ENCODE measurements at places on chromosomes 2 and 18.

GRCh38 chr2:202110491-202110890 is 37.4 kb downstream of the KIAA2012 start:
- DNase-seq, result no peak

DNA sequence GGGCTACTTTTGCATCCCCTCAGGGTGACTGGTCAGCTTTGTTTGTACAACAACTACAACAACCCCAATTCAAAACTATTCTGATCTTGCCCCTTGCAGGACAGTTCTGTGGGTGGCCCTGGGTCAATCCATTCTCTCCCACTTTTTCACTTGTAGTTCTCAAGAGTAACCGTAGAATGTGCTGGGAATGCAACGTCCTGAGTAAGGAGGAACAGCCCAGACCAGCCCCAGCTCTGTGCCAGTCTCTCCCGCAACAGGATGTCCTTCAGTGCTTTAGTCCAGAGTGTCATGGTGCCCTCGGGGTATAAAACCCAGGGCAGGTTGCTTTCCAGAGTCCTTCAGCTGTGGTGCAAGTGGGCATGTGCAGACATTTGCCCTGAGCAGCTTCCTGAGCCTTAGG is 22.1 kb upstream of the TEX51 start:
- DNase-seq, result no peak

- no peak for DNase-seq
These were observed 18.6 kb upstream of the REG3A start for GRCh38 chr2:79178076-79178674.

- DNase-seq, result no peak
These were observed 3.2 kb downstream of the NDUFB3 start for GRCh38 chr2:201074996-201075395.

DNA sequence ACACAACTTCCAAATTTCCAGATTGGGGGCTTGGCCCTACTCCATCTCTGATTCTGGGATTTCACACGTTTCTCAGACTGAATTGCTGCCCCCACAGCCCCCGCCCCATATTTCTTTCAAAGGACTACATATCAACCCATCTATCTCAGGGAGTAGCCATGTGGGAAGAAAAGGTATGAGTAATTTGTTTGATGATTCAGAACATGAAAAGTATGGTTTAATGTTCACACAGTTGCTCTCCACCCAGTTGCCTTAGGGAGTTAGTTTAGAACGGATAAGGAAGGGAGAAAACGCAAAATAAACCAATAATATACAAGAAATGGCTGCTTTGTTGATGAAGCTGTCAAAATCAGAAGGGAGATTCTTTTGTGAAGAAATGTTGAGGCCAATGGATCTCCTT is 145.1 kb downstream of the PIEZO2 start:
- no peak for DNase-seq

GRCh38 chr18:5439986-5440696 is 103.7 kb downstream of the EPB41L3 start:
- no peak for DNase-seq

DNA sequence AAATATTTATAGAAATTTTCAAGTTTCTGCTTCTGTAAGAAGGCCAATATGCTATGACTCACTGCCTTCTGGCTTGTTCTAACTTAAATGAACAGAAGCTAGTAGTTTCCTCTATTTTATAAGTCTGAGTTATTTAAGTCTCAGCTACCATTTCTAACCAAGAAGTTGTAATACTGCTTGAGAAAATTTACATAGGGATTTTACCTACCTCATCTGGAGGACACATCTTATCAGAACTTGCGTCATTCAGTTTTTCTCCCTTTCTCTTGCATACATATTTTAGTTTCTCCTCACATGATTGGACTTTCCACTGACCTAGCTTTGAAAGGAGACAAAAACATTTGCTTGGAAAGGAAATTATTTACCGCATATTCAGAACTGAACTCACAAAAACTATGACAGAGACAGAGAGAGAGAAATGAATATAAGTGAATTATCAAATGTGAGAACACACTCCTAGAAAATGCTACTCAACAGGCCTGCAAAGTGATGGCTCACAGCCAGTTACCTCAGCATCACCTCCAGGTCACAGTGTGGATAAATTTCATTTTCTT is 81.1 kb upstream of the CD302 start:
- peak; percentile 29 for DNase-seq

- DNase-seq, result no peak
These were observed 25.8 kb downstream of the CASP10 start for GRCh38 chr2:201208563-201209252.

- DNase-seq, result no peak
These were observed 94.7 kb upstream of the EFEMP1 start for GRCh38 chr2:56018267-56018666.

GRCh38 chr18:1078301-1078700 is 173.6 kb downstream of the ADCYAP1 start:
- DNase-seq, result no peak

DNA sequence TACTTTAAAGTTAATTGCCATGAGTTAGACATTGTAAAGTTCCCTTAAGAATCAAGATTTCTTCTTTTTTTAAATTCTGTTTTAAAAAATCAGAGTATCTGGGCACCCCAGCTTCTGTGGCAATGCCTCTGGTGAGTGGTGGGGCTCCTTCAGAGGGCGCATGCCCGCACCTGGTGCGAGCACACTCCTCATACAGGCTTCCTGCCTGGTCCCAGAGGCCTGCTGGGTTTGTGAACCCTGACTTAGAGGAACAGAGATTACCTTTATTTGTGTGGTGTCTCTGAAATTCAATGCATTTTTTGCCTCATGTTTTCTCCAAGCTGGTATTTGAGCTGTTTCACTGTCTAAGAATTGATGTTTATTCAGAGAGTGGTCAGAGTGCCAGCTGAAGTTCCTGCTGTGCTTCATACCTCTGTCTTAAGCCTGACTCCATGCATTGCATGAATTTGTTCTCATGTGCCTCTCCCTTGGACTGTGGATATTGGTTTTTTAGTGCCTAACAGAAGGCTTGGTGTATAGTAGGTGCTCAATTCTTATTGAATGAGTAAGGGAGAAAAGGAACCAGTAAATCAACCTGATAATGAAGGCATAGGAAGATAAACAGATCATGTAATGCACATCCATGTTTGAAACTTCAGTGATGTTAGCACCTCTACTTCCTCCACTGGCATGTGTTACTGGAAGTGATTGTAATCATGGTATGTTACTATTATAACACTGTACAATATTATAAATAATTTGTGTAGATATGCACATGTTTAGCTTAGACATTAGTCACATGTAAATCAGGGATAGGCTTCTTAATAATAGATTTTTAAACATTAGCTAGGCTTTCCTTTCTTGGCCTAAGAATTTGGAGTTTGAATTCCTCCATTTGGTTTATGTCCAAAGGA is 29.0 kb downstream of the PHLPP1 start:
- no peak for DNase-seq

GRCh38 chr2:20649976-20650375 is 922 bp downstream of the HS1BP3 start:
- DNase-seq, result no peak

DNA sequence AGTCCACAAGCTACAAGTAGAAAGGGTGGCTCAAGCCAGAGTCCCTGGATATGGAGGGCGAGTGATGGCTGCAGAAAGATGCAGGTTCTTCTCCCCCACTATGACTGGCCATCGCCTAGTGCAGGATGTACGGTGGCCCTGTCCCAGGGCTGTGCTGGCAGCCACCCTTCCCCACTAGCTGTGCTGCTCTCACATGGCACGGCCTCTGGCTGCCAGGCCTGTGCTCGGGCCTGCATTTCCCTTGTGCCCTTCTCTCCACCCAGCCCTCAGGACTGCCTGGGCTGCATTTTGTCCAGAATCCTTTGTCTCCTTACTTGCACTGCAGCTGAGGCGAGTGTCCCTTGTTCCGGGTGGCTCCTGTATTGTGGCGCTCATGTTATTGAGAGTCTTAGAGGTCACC is 1.6 kb upstream of the RAMP1 start:
- no peak for DNase-seq

DNA sequence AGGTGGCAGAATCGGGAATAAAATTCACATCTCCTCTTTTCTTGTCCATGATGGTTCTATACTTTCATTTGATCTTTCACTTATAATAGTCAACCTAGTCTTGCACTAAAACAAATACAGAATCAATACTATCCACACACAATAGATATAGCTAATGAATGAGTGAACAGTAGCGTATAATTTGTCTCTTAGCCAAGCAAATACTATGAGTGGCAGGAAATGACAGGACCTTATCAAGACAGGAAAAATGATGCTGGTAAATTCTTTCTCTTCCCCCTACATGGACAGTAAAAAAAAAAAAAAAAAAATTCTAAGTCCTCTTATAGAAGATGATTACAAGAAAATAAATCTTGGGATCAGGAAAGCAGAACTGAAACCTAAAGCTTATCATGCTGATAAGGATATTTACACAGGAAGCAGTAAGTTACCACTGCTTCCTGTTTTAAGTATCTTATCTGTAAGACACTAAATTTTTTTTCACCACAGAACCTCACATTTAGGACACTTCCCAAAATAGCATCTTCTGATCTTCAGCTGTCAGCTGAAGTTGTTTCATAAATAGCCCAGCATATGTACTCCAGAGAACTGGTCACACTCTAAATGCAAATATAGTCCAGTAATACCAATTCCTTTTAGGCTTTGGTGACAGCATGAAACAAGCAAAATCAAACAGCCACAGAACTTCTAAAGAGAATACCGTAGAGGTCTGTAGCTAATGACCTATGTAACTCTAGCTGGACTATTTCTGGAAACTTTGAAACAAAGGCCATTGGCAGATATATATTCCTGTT is 27.0 kb downstream of the IRS1 start:
- no peak for DNase-seq

DNA sequence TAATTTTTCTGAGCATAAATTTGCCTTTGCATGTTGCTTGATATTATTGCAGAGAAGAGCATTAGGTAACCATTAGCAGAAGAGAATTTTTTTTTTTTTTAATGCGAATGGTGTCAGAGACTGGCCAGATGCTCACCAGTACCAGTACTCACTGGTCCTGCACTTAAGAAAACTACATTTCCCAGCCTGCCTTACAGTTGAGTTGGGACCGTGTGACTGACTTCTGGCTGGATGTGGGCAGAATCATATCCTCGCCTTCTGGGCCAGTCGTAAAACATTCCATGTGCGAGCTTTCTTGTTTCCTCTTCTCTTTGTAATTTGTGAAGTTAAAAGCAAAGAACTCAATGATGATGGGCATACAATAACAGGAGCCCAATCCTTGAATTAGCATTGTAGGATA is 132.4 kb downstream of the LRRC30 start:
- DNase-seq, result no peak

DNA sequence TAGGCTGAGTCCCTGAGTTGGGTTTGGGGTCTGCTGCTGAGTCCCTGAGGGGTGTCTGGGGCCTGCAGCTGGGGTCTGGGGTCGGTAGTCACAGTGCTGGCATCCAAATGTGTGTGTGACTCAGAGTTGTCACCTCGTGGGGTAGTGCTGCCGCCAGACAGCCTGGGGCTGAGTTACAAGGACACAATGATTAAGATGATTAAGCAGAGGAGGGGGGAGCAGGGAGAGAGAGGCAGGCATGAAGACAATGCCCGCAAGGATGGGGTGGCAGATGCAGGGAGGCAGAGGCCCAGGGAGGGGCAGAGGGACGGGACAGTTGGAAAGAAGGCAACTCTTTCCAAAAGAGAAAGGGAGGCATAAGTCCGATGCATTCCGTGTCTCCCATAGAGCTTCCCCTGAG is 120.2 kb downstream of the CELF4 start:
- DNase-seq, result no peak

- no peak for DNase-seq
These were observed 46.9 kb upstream of the LAMA1 start for GRCh38 chr18:7164323-7165004.

DNA sequence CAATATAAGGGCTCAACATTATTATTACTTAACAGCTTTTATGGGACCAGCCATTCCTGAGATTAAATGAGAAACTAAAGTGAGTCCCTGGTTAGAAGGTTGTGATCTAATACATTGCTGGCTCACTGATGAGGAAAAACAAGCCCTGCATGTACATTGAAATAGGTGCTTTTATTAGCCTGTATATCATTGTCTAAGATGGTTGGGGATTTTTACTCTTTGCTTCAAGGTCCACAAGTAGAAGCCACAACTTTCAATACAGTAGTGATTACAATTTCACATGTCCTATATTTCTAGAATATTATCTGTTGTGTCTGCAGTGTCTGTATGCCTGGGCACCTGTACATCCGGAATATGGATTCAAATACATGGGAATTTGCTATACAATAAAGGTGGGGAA is 104.1 kb upstream of the FZD5 start:
- no peak for DNase-seq

GRCh38 chr2:16281451-16282335 is 341.3 kb downstream of the MYCN start:
- no peak for DNase-seq

DNA sequence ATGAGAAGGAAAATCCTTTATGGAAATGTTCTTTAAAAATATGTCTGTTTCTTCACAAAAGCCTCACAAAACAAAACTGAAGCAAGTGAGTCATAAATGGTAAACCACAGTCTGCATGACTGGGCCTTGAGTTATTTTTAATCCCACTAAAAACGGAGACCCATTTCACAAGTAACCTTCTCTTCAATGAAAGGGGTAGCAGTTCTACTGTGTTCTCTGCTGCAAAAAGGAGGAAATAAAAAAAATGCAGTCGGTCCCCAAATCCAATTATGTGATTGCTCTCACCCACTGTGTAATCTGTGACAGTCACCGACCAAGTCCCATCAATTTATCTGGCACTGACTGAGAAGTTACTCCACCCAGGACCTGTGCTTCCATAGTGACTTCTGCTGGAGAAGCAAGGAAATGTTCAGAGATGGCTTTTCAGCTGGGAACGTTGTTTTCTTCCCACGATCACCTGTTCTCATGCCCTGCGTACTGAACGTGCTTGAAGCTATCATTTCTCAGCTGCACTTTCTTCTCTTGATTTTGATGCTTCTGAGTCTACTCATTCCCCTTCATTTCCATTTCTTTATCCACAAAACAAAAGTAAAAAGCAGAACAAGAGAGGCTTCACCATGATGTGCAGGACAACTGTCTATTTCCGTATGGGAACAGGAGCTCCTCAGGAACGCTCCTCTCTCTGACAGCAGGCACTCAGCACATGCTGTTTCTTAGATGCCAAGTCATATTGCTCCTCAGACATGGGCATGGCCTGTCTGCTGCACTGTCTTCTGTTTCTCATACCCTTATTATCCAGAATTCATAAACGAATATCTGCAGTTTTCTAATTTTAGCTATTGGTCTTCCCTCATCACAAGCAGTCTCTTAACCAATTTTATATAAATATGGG is 80.0 kb upstream of the TMEM200C start:
- DNase-seq, result no peak

- DNase-seq, result no peak
These were observed 127.6 kb downstream of the PLEKHM3 start for GRCh38 chr2:207897541-207898353.

DNA sequence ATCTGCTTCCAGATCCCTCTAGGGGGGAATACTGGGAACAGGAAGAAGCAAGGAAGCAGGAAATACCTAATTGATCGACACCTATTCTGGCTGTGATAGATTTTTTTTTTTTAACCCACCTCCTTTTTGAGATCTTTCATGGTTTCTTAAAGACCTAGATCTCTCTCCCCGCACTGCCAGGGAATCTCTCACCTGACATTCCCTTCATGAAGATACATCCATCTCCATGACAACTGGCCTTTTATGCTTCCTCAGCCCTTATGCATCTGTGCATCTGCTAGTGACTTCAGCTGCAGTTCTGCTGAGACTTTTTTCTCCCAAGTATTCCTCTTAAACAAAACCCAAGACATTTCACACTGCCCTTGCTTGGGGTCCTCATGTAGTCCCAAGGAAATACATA is 21.1 kb upstream of the CPO start:
- no peak for DNase-seq

- DNase-seq, result no peak
These were observed 3.5 kb downstream of the RND3 start for GRCh38 chr2:150484006-150484405.
